Hindlimb muscle (tissue), 1 donor: ENCODE measurements at places on chromosomes 1 and 21. TPM values are rescaled to one million over a fixed set of nuclear protein-coding genes. Genes with fewer than 3 reads are reported as not detected.

The TNNI3K gene
- polyA plus RNA-seq: 1.6 TPM

The DMBX1 gene
- not detected for polyA plus RNA-seq

The SPATA21 gene
- polyA plus RNA-seq: 0.30 TPM

The ALDH9A1 gene
- polyA plus RNA-seq: 45.9 TPM

DNA sequence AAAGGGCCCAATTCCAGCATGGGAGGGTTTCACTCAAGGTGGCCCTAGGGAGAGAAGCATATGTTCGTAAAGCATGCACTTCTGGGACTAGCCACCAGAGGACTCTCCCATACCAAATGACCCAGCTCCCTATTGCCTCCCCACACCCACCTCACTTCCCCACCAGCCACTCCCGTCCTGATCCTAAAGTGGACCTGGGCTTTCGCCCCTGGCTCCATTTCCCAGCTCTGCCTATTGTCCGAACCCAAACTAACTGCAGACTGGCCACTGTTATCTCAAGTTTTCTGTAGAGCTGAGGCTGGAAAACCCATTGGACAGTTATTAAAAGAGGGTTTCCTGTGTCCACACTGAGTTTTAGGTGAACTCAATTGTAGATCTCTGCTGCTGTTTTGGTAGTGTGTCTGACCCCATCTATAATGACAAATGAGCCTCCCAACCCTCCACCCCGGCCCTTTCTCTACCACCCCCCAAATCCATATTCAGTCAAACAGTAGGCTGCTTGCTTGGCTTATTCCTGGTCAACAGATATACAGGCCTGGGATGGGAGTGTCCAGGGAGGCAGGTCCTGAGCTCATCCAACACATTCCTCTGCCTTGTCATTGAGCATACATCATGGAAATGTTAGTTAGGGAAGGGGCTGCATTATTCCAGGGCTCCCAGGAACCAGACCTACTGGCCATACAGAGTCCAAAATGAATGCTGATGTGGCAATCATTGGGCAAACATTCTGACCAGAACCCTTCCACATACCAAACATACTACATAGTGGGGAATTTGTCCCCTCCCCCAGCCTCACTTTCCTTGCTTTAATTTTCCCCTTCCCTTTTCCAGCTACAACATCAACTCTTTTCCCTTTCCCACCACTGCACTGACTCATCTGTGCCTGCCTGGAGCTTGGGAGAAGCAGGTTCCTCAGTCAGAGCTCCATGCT lies 59.2 kb downstream of the ABCA4 start:
- DNase-seq: peak; percentile 56

DNA sequence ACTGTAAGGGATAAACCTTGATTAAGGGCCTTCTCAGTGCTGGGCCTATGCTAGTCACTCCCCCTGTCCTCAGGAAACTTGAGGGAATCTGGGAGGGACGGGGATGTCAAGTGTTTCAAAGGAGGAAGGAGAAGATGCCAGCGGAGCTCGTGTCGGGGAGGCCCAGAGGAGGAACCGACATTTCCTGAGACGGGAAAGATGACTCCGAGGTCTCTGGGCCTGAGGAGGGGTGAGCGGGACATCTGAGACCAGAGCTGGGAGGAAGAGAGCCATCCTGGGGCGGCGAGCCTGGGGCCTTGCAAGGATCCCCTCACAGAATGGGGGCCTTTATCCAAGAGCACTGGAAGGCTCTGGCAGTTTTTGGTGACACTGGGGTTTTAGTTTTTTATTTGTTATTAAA lies 10.4 kb downstream of the SLC66A1 start:
- no peak for DNase-seq
